ENCODE measurements at places on chromosomes 16 and 17.

GRCh38 chr16:79007614-79008013 lies 592.9 kb downstream of the MAF start:
- DNase-seq, result no peak

- DNase-seq, result no peak
These were observed 165.9 kb downstream of the CDH13 start for GRCh38 chr16:82792693-82793092.

DNA sequence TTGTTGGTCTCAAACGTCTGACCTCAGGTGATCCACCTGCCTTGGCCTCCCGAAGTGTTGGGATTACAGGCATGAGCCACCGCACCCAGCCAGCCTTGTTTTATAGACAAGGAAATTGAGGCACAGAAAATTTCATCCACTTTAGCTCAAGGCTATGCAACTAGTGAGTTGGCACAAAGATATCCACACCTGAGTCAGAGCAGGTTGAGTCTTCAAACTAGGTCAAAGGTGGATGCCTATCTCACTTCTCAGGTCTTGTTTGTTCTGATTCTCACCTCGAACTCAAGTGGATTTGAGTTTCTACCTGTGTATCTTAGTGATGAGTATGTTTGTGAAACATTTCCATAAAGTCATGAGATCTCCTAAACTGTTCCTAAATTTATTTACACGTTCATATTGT lies 35.6 kb upstream of the GAS7 start:
- DNase-seq, result no peak

DNA sequence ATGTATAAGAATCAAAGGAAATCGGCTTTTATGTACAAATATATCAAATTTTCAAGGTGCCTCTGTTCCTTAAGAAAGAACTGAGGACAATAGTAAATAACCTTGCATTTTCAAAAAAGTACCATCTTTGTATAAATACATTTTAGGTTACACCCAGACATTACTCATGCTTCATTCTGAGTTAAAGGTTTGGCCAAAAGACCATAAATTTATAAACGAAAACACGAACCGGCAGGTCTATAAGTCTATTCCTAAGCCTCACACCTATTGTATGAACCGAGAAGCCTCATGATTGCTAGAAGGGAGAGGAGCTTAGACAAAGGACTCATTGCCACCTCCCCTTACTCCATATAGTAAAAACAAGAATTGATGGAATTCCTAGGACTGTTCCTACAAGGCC lies 94.6 kb upstream of the PSMD7 start:
- DNase-seq, result no peak

- no peak for DNase-seq
These were observed 13.2 kb downstream of the B3GNT9 start for GRCh38 chr16:67137605-67138004.

DNA sequence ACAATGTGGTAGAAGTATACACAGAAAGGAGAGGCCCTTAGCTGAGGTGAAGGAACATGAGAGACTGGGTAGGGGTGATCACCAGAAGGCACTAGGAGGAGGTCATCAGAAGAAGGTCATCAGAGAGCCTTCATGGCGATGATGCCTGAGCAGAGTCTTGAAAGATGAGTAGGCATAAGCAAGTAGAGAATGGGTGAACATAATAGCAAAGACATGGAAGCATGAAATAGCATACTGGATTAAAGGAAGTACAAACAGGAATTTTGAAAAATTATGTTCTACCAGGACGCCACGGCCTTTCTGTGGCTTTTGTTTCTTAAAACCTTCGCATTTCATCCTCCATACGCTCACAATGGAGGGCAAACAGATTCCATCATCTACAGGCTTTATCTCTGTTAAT lies 2.9 kb downstream of the IKZF3 start:
- DNase-seq, result no peak

Data from NCI-H1930 (cell line).